ENCODE measurements at places on chromosomes 16 and 17.
A peak's percentile ranks its signal among the peaks of the same experiment; 100 is the strongest.

DNA sequence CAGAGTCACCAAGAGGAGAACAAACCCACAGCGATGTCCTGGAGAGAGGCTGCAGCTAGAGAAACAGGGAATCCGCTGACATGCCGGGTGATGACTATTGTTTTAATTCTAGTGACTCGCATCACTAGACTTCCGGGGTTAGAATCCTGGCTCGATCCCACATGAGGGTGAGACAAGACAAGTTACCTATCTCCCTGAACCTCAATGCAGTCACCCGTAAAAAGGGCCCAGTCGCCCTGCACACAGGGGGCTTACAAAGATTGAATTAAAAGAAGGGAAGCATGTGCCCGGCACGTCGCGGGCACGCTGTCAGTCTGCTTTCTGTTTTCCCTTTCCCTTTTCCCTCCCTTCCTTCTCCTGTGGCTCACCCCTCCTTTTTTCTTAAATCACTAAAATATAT lies 212.9 kb upstream of the FOXF1 start:
- no peak for DNase-seq

DNA sequence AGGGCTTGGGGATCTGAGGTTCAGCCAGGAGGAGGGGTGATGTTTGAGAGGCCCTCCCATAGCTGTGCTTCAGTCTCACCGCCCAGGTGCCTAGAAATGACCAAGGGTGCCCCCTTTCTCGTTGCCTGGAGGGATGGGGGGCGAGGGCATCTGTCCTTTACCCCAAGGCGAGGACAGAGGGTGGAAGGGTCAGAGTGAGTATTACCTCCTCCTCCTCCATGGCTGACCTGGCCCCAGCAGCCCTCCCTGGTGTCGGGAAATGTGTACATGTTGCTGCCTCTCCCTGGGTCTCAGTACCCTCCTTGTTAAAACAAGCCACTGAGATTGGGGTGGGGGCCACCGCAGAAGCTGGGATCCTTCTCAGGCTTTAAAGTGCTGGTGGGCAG lies 2.4 kb downstream of the NECAB2 start:
- no peak for DNase-seq

GRCh38 chr17:72594248-72594647 lies 473.4 kb downstream of the SOX9 start:
- DNase-seq: no peak

GRCh38 chr16:76487411-76488064 lies 210.3 kb downstream of the CNTNAP4 start:
- no peak for DNase-seq

DNA sequence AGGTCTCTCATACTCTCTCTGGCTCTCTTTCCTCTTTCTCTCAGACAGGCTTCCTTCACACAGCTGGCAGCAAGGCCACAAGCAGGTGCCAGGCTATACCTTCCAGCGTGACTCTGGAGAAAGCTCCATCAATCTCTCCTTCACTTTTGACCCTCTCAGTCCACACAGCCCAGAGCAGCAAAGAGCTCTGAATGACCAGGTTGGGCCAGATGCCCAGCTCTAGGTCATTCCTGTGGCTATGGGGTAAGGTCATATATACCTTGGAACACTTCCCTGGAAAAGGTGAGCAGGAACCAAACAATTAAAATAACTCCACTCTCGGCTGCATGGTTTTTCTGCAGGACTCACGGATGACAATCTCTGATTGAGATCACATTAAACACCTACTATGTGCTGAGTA lies 8.8 kb downstream of the ADAP2 start:
- no peak for DNase-seq

GRCh38 chr16:31502981-31503380 lies 5.2 kb downstream of the RUSF1 start:
- DNase-seq: no peak

- DNase-seq: no peak
Observed at GRCh38 chr17:1999557-2000251, 25.4 kb downstream of the RTN4RL1 start.

DNA sequence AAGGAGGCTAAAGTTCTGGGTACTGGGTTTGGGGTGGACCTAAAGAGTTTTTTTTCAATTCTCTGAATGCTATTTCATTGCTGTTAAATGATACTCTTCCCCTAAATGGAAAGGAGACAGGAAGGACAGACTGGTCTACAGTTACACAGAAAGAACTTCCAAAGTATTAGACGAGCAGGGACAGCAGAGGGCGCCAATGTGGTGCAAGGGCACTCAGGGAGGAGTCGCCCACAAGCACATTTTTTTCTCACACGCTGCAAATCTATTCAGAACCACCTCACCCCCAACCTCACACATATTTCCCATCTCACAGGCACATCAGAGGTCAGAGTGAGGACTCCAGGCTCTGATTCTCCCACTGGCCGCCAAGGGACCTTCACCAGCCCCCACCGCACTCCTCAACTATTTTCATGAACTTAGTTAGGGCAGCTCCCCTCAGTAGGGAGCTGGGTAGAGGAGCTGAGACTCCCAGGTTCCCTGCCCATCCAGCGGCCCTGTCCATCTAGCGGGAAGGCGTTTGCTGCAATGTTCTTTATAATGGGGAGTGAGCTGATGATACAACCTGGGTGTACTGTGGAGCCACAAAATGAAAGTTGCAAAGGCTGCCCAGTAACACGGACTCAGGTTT lies 6.8 kb upstream of the CA4 start:
- peak; percentile 91 for DNase-seq

GRCh38 chr16:28003021-28003865 lies 60.3 kb downstream of the GSG1L start:
- no peak for DNase-seq

DNA sequence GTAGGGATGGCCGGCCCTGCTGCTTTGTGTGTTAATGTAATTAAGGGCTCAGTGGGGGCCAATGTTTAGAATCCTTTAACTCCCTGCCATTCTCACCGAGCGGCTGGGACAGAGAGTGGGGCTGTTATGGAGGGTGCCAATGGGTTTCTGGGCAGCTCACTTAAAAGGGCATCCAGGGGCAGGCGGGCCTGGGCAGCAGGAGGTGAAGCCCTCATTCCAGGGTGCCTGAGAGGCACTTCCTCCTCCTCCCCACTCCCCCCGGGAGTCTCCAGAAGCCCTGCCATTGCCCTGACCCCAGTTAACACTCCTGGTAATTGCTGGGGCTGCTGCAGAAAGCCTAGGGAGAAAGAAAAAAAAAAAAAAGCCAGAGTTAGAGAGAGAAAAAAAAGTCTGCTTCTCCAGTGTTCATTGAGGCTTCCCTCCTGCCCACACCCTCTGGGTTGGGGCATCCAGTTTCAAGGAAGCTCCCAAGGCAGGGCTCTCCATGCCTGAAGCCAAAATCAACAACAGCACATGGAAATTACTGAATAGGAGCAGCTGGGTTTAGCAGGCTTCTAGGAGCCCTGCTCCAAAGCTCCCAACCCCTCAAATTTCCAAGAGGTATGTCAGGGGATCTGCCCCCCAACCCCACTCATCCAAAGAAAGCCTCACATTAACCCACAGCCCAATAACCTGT lies 28.0 kb downstream of the CUEDC1 start:
- no peak for DNase-seq

- DNase-seq: no peak
Observed at GRCh38 chr17:539766-540165, 174.9 kb downstream of the VPS53 start.

GRCh38 chr16:10981697-10982216 lies 37.4 kb downstream of the CLEC16A start:
- peak; percentile 54 for DNase-seq

DNA sequence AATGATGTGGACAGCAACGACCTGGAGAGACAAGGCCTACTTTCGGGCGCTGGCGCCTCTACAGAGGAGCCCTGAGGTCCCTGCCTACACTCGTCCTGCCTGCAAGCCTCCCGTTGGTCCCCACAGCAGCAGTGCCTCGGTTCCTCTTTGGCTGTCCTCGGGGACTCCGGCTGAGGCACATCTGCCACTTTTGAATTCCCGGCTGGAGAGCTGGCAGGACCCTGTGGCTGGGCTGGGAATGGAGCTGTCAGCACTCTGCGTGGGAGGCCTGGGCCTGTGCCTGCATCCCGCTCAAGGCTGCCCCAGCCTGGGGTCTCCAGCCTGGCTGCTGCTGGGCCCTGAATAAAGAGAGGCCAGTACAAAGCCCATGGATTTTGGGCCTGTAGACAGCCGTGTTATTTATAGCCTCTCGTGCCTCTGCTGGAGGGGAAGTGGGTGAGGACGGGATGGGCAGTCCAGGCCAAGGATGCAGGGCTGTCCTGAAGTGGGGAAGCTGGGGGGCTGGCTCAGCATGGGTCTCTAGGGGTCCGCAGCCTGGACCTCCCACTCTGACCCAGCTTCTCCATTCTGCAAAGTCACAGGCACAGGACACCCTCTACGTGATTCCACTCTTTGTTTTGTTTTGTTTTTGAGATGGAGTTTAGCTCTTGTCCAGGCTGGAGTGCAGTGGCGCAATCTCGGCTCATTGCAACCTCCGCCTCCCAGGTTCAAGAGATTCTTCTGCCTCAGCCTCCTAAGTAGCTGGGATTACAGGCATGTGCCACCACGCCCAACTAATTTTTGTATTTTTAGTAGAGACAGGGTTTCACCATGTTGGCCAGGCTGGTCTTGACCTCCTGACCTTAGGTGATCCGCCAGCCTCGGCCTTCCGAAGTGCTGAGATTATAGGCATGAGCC lies 10.6 kb upstream of the SPNS2 start:
- DNase-seq: no peak

- DNase-seq: no peak
Observed at GRCh38 chr17:35920229-35920628, 10.3 kb downstream of the RDM1 start.

DNA sequence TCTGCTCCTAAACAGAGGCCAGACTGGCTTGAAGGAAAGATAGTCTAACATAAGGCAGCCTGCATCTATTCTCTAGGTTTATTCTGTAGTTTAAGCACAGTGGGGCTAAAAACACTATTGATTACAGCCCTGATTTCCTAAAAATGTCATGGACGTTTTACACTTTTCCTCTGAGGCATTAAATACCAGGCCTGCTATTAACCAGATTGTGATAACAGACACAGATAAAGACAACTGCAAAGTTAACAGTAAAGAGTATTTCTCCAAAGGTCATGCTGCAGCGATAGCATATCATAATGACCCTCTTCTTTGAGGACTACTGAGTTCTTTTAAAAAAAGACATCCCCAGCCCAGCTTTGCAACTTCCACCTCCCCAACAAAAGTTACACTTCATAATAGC lies 59.6 kb upstream of the MON1B start:
- no peak for DNase-seq

GRCh38 chr17:80331820-80332219 lies 71.2 kb downstream of the RNF213 start:
- no peak for DNase-seq

GRCh38 chr16:65121870-65122723 lies at the start of gene CDH11:
TSS of gene CDH11 (minus strand) at chr16:65122063. CDS start at chr16:65004869, 117,194 bp downstream.
- DNase-seq: no peak

GRCh38 chr17:30235386-30236296 lies at the start of gene SLC6A4:
TSS of gene SLC6A4 (minus strand) at chr17:30235697. CDS start at chr17:30221958, 13,739 bp downstream.
- no peak for DNase-seq

GRCh38 chr17:77470800-77471733 lies 330.3 kb downstream of the SEC14L1 start:
- no peak for DNase-seq

- peak; percentile 60 for DNase-seq
Observed at GRCh38 chr16:70267516-70267915, 15.8 kb upstream of the EXOSC6 start.

DNA sequence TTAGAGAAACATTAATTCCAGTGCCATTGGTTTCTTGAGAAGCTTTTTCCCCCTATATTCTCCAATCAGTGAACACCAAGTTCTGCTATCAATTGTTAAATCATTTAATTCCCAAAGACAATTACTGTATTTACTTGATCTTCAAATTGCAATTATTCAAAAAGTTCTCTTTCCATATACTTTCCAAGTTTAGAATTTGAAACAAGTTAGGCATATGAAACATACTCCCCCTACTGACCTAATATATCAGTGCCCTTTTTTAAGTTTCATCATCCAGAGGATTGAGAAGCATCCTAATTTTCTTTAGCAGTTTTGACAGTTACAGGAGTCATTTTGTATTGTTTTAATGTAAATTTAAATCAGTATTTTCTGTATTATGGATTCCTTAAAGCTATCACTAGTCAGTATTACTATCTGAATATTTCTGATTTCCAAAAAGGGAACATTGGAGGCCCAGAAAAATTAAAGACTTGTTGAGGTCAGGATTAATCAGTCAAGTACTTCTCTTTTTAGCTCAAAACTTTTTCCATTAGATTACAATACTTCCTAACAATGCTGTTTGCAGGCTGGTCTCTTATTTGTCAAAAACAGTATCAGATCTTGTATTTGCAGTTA lies 16.3 kb downstream of the MEIOC start:
- DNase-seq: peak; percentile 60

DNA sequence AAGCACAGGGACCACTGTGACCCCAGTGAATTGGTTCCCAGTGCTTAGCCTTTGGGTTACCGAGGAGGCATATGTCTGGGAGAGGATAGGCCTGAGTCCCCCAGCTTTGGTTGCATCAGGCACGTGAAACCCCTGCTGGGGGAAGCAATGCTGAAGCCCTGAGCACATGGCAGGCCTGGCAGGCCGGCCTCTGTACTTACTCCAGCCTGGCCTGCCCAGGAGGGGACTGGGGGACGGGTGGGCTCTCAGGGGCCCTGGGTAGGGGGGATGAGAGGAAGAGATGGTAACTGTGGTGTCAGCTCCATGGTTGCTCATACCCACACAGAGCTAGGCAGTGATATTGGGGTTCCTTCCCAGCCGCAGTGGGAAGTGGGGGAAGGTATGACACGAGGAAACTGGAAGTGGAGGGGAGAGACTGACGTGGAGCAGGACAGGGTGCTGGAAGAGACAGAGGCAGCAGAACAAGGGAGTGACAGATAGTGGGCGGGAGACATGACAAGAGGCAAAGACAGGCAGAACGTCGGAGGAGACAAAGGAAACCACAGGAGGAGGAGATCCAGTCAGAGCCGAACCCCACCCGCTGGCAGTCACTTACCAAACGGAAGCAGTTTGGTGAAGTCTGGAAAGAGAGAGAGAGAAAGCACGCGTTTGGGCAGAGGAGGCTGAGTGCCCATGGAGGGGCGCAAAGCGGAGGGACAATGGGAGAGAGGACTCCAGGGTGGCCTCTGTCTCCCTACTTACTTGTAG lies 9.1 kb downstream of the TMEM208 start:
- DNase-seq: no peak
